Activated T-helper 17 cell treated with anti-CD3 and anti-CD28 coated beads, Interleukin-2, amount 50 U/mL, for 72 hours (primary cell): ENCODE measurements at places on chromosomes 5 and 9. TPM values are rescaled to one million over a fixed set of nuclear protein-coding genes. Genes with fewer than 3 reads are reported as not detected.

Gene BOD1
- 24.9 TPM for total RNA-seq

DNA sequence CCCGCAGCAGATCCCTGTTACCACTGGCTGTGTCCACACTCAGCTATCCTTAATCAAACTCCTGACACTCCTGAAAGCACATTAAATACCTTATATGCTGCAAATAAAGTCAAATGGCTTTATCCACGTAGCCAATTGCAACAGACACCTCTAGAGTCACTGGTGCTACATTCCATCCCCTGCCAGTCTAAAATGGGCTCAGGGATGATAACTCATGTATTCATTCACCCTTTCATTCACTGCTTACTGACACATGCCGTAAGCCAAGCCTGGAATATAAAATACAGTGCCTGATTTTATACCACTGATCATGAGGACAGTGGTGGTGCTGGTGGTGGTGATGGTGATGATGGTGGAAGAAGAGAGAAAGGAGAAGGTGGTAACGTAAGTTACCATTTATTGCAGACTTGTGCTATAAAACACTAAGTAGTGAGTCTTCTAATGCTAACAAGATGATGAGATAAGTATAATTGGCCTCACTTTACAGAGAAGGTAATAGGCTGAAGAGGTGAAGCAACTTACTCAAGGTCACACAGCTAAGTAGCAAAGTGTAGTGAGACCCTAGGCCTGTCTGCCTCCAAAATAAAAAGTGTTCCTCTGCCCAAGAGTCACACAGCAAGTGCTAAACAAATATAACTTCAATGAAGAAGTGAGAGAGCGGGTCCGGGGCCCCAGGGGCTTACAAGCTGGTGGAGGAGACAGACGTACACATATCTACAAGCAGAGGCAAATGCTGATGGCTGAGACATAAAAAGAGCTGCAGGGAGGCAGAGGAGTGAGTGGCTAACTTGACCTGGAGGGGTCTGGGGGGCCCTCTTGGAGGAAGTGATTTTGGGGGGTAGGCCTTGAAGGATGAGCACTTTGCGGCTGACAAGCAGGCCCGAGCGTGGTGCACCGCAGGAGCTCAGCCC, 1.2 kb downstream of the TTLL11 start:
- ATAC-seq = no peak

GRCh38 chr9:37679649-37680402, 29.1 kb downstream of the FRMPD1 start:
- no peak for ATAC-seq

GRCh38 chr5:24110004-24110615, 534.7 kb downstream of the CDH10 start:
- no peak for ATAC-seq

Gene REEP5
- total RNA-seq = 42.3 TPM

DNA sequence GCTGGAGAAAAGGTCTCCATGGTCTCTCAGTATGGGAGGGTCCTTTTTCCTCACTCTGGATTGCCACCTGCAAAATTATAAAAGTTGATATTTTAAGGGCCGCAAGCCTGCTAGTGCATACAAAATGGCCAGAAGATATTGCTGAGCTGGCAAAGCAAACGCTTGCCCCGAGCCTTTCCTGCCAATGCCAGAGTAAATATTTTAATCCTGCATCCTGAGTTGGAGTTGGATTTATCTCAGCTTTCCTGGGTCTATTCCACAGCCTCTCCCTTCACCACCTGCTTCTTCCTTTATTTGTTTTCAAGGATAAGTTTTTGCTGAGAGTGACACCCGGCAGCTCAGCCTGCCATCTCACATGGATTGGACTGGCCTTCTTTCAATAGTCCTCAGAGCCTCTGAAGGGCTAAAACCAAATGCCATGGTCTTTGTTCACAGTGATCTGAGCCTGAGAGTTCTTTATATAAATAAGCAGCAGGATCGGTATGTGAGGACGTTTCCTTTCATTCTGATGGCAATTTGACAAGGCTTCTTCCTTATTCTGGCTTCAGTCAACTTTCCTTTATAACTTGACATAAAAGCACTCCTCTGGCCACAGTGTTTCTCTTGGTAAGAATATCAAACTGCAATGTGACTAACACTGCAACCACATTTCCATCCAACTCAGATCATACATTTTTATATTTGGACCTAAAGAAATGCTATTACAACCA, 170.1 kb downstream of the ADAMTS12 start:
- ATAC-seq = no peak

GRCh38 chr5:57642698-57643097, 160.1 kb upstream of the ACTBL2 start:
- no peak for ATAC-seq

DNA sequence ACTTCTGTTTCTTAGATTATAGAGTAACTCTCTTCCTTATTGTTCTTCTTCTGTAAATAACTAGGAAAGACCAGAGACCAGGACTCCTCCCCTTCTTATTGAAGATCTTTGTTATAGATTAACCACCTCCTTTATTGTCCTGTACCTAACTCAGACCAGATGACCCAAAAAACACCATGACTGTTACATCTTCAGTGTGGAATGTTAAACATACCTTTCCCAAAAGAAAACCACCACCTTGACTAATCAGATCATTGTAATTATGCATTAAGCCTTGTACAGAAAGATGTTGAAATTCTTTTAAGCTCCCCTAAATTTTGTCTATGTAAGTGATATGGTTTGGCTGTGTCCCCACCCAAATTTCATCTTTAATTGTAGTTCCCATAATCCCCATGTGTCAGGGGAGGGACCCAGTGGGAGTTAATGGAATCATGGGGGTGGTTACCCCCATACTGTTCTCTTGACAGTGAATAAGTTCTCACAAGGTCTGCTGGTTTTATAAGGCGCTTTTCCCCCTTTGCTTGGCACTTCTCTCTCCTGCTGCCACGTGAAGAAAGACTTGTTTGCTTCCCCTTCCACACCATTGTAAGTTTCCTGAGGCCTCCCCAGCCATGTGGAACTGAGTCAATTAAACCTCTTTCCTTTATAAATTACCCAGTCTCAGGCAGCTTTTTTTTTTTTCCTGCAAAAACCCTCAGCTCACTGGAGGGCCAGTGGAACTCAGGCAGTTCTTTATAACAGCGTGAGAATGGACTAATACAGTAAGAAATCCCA, 26.3 kb downstream of the ARSB start:
- no peak for ATAC-seq

DNA sequence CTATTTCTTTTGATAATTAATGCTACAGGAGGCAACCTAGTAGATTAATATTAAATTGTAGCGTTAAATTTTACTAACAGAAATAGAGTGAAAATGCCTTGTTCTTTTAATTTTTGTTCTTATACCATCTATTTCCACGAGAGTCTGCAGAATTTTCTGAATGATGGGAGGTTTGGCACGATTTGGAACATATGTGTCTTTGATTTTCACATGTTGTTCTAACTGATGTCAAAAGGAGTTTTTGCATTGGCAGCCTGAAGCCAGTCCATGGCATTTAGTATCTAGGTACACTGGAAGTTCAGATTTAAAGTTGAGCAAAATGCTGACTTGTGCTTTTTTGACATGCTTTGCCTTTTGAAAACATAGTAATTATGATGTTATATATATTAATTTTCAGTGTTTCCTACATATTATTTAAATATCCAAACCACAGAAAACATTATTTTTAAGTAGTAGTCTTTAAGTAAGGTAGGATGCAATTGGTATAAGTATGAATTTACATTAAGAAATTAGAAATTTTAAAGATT, 103.0 kb downstream of the PBX3 start:
- ATAC-seq = no peak

DNA sequence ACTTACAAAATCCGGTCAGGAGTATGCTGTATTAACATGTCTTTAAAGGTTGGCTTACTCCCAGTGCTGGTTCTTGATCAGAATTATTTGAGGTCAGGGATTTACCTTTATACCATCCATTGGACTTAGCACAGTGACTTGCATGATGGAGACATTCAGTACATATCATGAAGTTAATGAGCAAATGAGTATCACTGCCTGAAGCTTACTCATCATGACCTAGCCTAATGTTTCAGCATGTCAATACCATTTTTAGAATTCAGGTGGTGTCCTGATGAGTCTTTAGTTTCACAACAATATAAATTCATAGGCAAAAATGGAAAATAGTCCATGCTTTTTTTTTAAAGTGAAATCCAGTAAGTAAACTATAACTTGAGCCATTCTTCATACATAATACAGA, 226.0 kb upstream of the C9orf72 start:
- no peak for ATAC-seq

GRCh38 chr5:163645421-163646416, 140.3 kb downstream of the MAT2B start:
- no peak for ATAC-seq

DNA sequence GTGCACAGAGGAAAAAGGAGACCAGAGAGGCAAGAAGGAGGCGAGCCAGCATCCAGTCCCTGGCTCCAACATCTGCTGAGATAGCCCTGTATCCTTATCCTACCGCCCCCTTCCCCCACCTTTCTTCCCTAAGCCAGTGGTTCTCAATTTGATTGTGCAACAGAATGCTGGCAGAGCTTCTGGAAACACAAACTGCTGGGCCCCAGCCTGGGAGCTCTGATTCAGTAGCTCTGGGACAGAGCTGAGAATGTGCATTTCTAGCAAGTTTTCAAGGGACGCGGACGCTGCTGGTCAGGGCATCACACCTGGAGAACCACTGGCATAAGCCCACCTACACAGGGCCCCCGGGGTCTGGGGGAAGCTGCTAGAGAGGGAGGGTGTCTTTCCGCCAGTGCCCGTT, 21.1 kb downstream of the AK8 start:
- no peak for ATAC-seq

- ATAC-seq = no peak
Measured at GRCh38 chr5:14726066-14726838, 61.7 kb downstream of the OTULIN start.

Gene APBB3
- 20.5 TPM for total RNA-seq

- no peak for ATAC-seq
Measured at GRCh38 chr5:116510517-116510916, 64.1 kb downstream of the SEMA6A start.

DNA sequence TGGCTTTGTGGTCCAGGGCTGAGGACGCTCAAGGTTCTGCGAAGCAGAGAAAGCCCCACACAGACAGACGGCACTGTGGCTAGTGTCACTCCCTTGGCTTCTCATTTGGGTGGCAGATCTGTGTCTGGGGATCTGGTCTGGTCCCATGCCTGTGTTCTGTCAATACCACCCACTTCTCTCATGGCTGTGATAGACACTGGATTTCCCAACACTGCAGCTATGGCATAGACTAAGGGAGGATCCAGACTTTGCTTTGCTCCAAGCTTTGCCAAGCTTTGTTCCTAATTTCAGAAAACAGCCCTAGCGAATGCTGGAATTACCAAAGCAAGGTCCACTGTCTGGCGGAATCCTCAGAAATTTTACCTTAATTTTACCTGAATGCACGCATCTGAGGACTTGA, 62.1 kb downstream of the GADD45G start:
- ATAC-seq = no peak

- no peak for ATAC-seq
Measured at GRCh38 chr5:38323645-38324295, 65.4 kb downstream of the EGFLAM start.

DNA sequence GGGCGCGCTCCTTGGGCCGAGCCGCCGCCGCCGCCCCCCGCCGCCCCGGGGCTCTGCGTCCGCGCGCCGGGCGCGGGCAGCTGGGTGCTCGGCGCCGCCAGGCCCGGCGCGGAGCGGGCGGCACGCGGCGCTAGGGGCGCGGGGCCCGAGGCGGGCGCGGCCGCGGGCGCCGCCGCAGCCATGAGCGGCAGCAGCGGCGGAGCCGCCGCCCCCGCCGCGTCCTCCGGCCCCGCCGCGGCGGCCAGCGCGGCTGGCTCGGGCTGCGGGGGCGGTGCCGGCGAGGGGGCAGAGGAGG, 351 bp downstream of the TRIO start:
- peak; percentile 13 for ATAC-seq

DNA sequence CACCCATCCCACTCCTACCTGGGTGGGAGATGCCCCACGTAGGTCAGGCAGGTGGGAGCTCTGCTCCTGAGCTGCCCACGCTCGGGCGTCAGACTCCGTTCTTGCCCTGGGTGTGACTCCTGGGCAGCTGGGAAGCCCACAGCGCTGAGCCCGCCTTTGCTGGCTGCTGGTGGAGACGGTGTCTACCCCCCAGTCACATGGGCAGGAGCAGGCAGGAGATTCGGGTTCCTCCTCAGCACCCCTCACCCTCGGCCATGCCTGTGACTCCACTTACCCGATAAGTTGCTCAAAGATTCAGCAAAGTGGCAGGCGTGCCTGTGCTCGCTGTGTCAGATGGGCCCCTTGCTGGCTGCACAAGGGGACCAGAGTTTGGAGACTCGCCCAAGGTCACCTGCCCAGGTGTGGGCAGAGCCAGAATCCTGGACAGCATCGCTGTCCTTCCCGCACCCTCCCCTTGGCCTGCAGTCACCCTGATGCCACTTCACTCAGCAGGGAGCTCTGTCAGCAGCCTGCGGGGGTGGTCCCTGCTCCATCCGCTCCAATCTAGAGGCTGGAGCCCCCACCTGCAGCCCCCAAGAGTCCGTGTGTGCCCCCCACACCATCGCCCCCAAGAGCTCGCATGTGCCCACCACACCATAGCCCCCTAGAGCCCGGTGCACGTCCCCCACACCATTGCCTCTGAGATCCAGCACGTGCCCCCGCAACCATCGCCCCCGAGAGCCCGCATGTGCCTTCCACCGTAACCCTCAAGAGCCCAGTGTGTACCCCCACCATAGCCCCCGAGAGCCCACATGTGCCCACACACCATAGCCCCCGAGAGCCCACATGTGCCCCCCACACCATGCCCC, 4.2 kb downstream of the LCN1 start:
- ATAC-seq = no peak

DNA sequence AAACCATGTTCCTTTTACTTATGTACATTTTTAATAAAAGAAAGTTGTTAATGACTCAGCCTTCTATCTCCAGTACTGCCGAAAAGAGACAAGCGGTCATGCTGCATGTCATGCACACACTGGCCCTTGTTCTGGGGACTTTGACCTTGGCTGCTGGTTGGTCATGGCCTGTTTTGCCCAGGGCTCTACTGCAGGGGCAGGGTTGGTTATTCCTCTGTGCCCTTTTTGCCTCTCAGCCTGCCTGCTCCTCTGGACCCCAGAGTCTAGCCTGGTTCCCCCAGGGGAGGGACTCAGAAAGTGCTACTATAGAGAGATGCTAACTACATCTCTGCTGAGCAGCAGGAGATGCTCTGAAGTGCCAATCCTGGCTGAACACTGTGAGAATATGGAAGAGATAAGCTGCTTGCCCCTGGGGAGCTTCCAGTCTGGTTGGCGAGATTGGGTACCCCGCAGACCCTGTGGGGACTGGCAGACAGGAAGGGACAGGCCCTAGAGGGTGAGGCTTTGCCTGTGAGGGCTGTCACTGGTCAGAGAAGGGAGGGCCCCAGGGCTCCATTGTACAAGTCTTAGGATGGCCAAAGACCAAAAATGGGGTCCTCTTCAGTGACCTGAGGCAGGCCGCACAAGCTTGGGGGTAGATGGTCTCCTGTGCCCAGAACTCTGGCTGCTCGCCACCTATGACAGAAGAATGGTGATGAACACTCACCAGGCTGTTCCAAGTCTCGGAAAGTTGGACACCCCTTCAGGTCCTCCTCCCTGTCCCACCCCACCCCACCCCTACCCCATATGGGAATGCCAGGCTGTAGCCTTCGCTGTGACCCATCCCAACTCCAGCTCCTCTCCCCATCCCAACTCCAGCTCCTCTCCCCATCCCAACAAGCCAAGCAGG, 14.3 kb downstream of the IRF1 start:
- no peak for ATAC-seq

GRCh38 chr5:3508395-3508794, 87.2 kb upstream of the IRX1 start:
- ATAC-seq = no peak

GRCh38 chr5:154701181-154701580, 54.0 kb upstream of the LARP1 start:
- ATAC-seq = no peak

Gene CYSRT1
- 0.32 TPM for total RNA-seq

Gene IFNK
- total RNA-seq = not detected

Gene CBY3
- total RNA-seq = not detected

GRCh38 chr5:138962614-138963370, 87.7 kb upstream of the LRRTM2 start:
- ATAC-seq = no peak
